ENCODE measurements at places on chromosomes 1 and 21.

- DNase-seq = no peak
These were observed 284.5 kb downstream of the PTPRU start for GRCh38 chr1:29520571-29521437.

- no peak for DNase-seq
These were observed 56.3 kb downstream of the DDR2 start for GRCh38 chr1:162688521-162688920.

- no peak for DNase-seq
These were observed 176.2 kb downstream of the ROR1 start for GRCh38 chr1:63950023-63950422.

DNA sequence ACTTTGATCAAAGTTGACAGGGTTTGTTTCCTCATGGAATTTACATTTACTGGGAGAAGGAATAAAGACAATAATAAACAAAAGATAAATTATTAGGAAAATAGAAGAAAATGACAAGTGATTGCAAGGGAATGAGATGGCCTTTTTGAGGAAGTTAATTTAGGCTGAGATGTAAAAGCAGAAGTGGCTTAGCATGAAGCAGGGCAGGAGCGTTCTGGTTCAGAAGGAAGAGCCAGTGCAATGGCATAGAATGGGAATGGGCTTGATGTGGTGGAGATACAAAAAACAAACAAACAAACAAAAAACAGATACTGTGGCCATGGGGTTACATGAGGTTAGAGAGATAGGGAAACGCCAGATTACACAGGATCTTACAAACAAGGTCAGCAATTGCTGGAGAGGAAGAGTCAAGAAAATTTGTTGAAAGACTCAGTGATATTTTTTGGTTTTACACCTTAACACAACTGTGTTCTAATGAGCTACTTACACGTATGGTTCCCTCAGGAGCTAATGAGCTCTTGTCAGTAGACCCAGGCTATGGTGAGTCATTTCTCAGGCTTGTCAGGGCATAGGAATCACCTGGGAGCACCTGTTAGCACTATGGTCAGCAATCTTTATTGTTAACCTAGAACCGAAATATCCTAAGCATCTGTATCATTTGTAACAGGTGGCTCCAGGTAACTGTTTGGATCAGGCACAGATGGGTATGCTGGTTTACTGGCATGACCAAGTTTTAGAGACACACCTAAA, 8.7 kb upstream of the CADM3 start:
- DNase-seq = no peak

GRCh38 chr1:93595743-93596142, 85.9 kb downstream of the BCAR3 start:
- no peak for DNase-seq

- DNase-seq = no peak
These were observed 22.3 kb upstream of the POFUT2 start for GRCh38 chr21:45309987-45310381.

DNA sequence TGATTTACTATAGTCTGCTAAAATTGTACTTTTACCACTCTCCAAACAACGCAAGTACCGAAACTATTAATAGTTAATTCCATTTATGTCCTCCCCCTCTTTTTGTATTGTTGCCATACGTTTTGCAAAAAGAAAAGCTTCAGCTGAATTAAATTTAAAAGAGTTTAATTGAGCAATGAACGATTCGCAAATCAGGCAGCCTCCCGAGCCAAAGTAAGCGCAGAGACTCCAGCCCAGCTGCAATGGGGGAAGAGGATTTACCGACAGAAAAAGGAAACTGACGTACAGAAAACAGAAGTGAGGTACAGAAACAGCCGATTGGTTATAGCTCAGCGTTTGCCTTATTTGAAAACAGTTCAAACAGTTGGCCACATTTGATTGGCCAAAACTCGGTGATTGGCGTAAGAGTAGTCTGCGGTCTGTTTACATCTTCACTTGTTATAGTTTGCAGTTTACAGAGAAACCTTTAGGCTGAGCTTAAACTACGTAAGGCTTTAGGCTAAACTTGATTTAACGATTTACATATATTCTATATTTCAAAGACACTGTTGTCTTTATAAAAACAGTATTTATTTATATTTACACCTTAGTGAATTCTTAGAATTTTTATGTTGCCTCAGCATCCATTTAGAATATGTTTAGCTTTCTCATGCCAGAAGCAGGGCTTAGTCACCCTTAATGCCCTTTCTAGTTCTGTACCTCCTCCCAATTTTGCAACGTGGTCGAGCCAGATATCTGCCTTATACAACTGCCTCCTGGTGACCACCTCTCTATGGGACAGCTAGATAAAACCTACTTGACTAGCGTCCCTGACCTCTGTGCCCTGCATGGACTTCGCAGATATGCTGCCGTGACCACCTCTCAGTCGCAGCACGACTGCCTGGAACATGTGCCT, 23.8 kb downstream of the CR1 start:
- no peak for DNase-seq

GRCh38 chr1:28973596-28974421, 59.4 kb downstream of the EPB41 start:
- DNase-seq = no peak
